ENCODE measurements at places on chromosomes 11 and 22.
A peak's percentile ranks its signal among the peaks of the same experiment; 100 is the strongest.

DNA sequence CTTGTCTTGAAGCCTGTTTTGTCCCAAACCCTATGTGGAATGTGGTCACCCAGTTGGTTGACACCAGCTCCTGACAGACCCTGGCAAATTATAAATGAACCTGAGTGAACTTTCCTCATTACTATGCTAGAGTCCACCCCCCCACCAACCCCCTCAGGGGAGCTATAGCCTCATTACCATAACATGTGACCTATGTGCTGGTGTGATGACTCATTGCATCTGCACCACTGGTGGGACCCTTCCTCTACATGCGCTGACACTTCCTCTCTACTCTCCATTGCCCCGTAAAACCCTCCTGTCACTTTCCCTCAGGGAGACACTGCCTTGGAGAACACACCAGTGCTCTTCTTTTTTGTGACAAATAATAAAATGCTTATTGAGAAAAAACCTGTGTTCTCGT lies 105.0 kb upstream of the SESN3 start:
- no peak for DNase-seq

DNA sequence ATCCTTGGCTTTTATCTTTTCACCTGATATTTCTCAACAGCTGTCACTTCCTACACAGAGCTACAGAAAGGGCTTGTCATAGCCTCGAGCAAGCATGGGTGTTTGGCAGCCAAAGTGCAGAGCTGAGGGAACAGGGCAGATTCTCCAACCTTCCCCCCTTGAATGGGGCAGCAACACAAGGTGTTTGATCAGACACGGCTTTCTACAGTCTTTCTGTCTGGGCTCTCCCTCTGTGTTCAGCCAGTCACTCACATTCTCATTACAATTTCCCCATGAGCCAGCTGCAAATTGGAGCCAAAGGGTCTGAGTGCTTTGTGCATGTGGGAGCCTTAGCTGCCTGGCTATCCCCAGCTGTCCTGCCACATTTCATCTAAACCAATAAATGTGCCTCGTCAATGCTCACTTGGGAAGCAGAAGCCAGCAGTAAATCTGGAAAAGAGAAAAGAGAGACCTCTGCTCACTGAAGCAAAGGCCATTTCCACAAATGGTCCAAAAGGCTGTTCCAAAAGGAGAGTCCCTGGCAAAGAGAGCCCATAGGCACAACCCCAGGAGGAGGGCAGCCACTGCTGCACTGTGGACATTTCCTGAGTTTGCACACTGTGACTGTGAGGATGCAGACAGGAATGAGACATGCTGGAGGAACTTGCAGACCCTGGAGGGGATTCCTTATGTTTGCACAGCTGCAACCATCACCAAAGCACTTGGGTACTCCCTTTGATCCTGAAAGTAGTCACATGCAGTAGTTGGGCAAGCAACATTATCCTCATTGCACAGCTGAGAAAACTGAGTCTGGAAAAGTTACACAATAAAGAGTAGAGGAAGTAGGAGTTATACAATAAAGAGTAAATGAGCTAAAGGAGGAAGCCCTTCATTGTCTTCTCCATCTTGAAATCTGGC lies 186.8 kb downstream of the FAM181B start:
- DNase-seq: no peak

GRCh38 chr22:32100711-32101110 lies 57.6 kb downstream of the SLC5A1 start:
- DNase-seq: no peak

DNA sequence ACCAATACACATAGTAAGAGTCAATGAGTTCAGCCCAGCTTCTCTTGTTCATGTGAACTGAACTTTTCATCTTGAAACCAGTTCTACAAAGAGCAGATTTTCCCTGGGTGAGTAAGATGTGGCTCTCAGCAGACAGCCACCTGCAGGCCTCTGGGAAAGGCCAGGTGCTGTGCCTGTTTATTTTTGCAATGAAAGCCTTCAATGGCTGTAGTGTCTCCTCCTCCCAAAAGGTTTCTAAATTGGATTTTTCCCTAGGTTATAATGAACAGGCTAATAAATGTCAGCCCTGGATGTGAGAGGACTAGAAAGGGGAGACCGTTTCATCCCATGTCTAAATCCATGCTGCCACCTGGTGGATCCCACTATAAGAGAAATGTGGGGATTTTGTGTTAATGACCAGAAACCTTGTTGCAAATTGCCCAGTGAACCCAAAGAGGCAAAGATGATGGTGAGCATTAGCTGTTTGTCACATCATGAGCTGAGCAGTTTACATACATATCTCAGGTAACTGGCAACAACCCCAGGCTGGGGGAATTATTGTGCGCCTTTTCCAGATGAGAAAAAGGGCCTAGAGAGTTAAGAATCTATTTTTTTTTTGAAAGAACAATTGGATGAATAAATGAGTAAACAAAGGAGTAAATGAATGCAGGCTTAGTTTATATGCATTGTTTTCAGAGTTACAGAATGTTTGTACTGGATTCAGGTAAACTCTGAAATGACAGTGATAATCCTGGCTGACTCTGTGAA lies 12.7 kb downstream of the C11orf91 start:
- peak; percentile 74 for DNase-seq

All from iris pigment epithelial cell (primary cell).